Hypothalamus (tissue), 51 donors: ENCODE measurements at places on chromosomes 4 and X.

- no peak for DNase-seq
Measured at GRCh38 chrX:130631011-130631410, 229.2 kb downstream of the RBMX2 start.

DNA sequence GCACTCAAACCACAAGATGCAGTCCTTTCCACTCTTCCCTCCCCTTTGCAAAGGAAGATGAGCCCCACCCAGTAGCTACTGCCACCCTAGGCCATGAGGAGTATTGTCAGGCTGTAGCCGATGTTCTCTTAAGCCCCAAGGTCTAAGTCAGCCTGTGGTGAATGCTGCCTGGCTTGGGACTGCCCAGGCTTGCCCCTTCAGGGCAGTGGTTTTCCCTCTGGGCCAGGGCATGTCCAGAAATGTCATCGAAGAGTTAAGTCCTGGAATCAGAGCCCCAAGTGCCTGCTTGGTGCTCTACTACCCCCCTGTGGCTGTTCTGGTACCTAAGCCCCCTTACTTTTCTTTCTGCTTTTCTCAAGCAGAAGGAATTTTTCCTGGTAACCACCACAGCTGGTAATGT, 11.8 kb upstream of the PGK1 start:
- no peak for DNase-seq

DNA sequence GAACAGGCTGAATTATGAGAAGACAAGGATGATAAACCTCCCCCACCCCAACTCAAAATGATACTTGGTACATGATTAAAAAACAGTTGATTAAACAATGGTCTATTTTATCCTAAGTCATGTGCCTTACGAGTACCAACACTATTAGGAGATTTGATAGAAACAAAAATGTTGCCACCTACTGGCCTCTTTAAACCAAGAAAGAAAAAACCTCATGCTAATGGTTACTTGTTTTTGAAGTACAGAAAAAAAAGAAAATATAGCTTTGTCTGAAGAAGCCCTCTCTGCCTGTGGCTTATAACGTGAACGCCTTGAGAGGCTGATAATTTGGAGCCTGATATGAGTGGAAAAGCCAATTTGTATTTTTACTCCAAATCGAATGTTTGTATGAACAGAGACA, 538.2 kb downstream of the DMD start:
- DNase-seq = no peak

GRCh38 chrX:39931529-39932282, 166.1 kb downstream of the BCOR start:
- DNase-seq = no peak
